Esophagus squamous epithelium (tissue), 5 donors: ENCODE measurements at places on chromosomes 6 and 20.

- peaks cover 8% of the 10 kb centered on the region for H3K4me1 ChIP-seq
- no peak overlapping the region for H3K4me3 ChIP-seq
- no peaks in the 10 kb centered on the region for H3K36me3 ChIP-seq
- no peak overlapping the region for H3K27ac ChIP-seq
- no peaks in the 10 kb centered on the region for H3K27me3 ChIP-seq
Observed at GRCh38 chr6:29647927-29648642, 8.8 kb upstream of the MOG start.

- no peaks in the 10 kb centered on the region for H3K27me3 ChIP-seq
- H3K36me3 ChIP-seq, result peaks cover 43% of the 10 kb centered on the region
- H3K4me1 ChIP-seq, result peaks cover 12% of the 10 kb centered on the region
- H3K27ac ChIP-seq, result no peak overlapping the region
Observed at GRCh38 chr20:10419550-10420133, 14.4 kb downstream of the MKKS start.

GRCh38 chr6:146999766-147000165, 204.5 kb upstream of the STXBP5 start:
- no peaks in the 10 kb centered on the region for H3K4me1 ChIP-seq
- H3K27ac ChIP-seq, result no peak overlapping the region
- no peaks in the 10 kb centered on the region for H3K27me3 ChIP-seq
- no peak overlapping the region for H3K4me3 ChIP-seq

- no peak for DNase-seq
- no peaks in the 10 kb centered on the region for H3K27me3 ChIP-seq
- no peak overlapping the region for H3K27ac ChIP-seq
- H3K4me3 ChIP-seq, result no peak overlapping the region
- H3K4me1 ChIP-seq, result no peaks in the 10 kb centered on the region
- H3K36me3 ChIP-seq, result no peaks in the 10 kb centered on the region
Observed at GRCh38 chr20:15380770-15381169, 1043.4 kb upstream of the FLRT3 start.

DNA sequence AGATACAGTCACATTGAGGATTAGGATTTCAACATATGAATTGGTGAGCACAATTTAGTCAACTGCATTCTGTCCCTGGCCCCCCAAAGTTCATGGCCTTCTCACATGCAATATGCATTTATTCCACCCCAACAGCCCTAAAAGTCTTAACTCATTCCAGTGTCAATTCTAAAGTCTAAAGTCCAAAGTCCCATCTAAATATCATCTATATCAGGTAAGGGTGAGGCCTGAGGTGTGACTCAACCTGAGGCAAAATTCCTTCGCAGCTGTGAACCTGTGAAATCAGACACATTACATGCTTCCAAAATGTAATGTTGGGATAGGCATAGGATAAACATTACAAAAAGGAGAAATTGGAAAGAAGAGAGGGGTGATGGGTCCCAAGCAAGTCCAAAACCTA, 27.8 kb downstream of the CLIC5 start:
- no peaks in the 10 kb centered on the region for H3K27me3 ChIP-seq
- H3K4me3 ChIP-seq, result no peak overlapping the region
- DNase-seq, result no peak
- no peak overlapping the region for H3K27ac ChIP-seq

- DNase-seq, result no peak
- H3K4me3 ChIP-seq, result no peak overlapping the region
- H3K27me3 ChIP-seq, result no peaks in the 10 kb centered on the region
- H3K27ac ChIP-seq, result no peak overlapping the region
- H3K4me1 ChIP-seq, result no peaks in the 10 kb centered on the region
- no peaks in the 10 kb centered on the region for H3K36me3 ChIP-seq
Observed at GRCh38 chr6:63739094-63739687, 103.6 kb downstream of the PHF3 start.

DNA sequence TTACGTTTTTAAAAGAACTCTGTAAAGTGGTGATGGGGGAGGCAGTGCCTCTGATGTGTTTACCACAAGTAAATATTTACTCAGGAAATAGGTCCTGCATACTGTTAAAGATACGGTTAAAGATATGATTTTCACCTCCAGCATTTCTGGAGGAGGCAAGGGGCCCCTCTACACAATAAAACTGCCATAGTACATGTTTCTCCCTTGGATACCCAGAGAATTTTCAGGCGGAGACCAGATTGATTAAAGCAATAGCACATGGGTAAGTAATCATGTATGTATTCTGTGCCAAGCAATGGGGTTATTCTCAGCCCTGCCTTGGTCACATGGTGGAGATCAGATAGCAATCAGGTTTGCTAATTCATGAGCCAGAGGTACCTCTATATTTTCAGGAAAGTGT, 9.6 kb downstream of the RIPOR2 start:
- no peak for DNase-seq
- no peaks in the 10 kb centered on the region for H3K36me3 ChIP-seq
- H3K4me3 ChIP-seq, result no peak overlapping the region
- H3K27ac ChIP-seq, result no peak overlapping the region
- H3K4me1 ChIP-seq, result peaks cover 11% of the 10 kb centered on the region

GRCh38 chr6:54846857-54847674, 495 bp downstream of the FAM83B start:
- peak overlapping the region; percentile 92 for H3K27ac ChIP-seq
- peaks cover 5% of the 10 kb centered on the region for H3K27me3 ChIP-seq
- no peaks in the 10 kb centered on the region for H3K36me3 ChIP-seq
- peaks cover 51% of the 10 kb centered on the region for H3K4me1 ChIP-seq

- H3K36me3 ChIP-seq, result no peaks in the 10 kb centered on the region
- DNase-seq, result no peak
- peaks cover 22% of the 10 kb centered on the region for H3K4me1 ChIP-seq
- H3K27ac ChIP-seq, result no peak overlapping the region
- H3K27me3 ChIP-seq, result no peaks in the 10 kb centered on the region
- H3K4me3 ChIP-seq, result no peak overlapping the region
Observed at GRCh38 chr6:35191889-35192288, 21.9 kb upstream of the SCUBE3 start.

- no peak overlapping the region for H3K4me3 ChIP-seq
- H3K27ac ChIP-seq, result no peak overlapping the region
- H3K36me3 ChIP-seq, result no peaks in the 10 kb centered on the region
- no peak for DNase-seq
- H3K4me1 ChIP-seq, result no peaks in the 10 kb centered on the region
Observed at GRCh38 chr6:146905181-146905704, 299.0 kb upstream of the STXBP5 start.
